ENCODE measurements at places on chromosomes 12 and 14.
A peak's percentile ranks its signal among the peaks of the same experiment; 100 is the strongest.

DNA sequence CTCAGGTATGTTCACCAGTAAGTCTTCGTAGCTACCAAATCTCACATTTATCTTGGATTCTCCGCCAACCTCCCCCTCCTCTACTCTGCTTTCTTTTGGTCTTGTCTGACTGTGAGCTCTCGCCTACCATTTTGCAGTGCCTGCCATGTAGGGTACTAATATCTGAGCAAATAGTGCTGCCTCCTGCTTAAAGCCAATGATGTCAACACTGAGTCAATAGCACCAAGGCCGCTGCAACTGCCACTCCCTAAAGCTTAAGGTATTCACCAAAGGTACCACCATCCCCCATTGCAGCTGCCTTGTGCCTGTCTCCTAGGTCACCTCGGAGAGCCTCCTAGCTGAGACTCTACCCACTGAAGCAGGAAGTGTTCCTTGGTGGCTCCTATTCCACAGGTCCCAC, 114.8 kb upstream of the FUT8 start:
- DNase-seq = no peak

GRCh38 chr14:61033054-61033453, 52.0 kb downstream of the SLC38A6 start:
- no peak for DNase-seq

DNA sequence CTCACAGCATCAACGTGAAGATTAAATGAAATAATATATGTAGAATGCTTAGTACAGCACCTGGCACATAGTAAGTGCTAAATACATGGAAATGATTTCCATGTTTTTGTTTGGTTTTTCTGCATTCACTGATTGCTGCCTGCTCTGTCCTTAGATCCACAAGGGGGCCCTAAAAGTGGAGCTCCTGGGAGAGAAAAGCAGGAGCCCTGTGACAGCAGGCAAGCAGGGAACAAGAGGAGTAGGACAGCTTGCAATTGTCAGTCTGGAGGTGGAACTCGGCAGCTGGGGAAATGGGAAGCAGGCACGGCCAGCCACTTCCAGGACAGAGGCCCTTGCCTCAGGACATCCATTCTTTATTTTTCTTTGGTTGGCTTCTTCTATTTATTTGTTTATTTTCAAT, 292.9 kb downstream of the BMP4 start:
- DNase-seq = peak; percentile 13

- no peak for DNase-seq
Observed at GRCh38 chr12:27523305-27523641, 733 bp upstream of the PPFIBP1 start.

DNA sequence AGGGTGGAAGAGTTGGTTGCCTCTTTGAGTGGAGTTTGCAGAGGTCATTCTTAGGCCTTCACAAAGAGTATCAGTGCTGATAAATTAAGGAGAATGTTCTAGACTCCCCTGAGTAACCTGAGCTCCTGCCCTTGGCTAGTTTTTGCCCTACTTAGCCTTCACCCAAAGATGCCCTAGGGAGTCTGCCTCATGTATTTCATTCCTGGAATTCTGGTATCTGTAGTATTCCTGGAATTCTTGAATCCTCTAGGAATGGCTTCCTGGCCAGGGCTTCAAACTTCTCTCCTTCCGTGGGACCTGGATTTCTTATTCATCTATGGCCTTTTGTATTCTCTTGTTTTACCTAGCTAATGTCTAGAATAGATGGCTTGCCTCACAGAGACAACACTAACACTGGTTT, 701.1 kb downstream of the NOVA1 start:
- DNase-seq = no peak

GRCh38 chr12:115013236-115013981, 329.4 kb upstream of the TBX3 start:
- DNase-seq = peak; percentile 75

GRCh38 chr14:32941668-32942065, 3.0 kb downstream of the NPAS3 start:
- no peak for DNase-seq

DNA sequence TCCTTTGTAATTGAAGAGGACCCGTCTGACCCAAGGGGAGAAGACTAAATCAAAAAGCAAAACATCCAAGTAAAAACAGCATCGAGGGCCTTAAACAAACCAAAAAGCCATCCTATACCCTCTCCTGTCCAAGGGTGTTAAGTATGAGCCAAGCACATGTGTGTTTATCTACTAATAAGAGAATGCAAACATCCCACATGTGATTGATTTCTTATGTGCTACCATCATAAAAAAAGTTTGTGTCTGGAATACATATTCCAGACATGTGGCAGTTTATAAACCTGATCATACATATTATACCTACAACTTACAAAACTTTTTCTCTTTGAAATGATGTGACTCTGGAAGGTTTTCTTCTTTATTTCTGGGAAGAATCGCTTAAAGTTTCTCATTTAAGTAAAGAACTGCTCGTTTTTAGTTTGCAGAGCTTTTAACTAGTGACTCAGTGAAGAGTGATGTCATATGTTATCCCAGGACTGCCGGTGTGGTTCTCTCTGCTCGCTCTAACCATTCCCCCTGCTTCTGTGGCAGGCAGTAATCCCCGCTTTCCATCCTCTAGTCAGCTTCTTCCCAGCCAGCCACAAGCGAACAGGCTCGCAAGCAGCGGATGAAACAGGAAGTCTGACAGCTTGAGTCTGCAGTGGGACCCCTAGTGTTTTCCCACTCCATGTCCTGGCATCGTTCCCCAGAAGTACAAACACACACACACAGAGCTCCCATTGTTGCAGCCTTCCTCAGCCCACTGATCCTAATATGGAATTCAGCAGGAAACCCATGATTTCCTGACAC, 431 bp upstream of the RHOJ start:
- peak; percentile 75 for DNase-seq

- no peak for DNase-seq
Observed at GRCh38 chr12:14777271-14777670, 26.0 kb downstream of the WBP11 start.

DNA sequence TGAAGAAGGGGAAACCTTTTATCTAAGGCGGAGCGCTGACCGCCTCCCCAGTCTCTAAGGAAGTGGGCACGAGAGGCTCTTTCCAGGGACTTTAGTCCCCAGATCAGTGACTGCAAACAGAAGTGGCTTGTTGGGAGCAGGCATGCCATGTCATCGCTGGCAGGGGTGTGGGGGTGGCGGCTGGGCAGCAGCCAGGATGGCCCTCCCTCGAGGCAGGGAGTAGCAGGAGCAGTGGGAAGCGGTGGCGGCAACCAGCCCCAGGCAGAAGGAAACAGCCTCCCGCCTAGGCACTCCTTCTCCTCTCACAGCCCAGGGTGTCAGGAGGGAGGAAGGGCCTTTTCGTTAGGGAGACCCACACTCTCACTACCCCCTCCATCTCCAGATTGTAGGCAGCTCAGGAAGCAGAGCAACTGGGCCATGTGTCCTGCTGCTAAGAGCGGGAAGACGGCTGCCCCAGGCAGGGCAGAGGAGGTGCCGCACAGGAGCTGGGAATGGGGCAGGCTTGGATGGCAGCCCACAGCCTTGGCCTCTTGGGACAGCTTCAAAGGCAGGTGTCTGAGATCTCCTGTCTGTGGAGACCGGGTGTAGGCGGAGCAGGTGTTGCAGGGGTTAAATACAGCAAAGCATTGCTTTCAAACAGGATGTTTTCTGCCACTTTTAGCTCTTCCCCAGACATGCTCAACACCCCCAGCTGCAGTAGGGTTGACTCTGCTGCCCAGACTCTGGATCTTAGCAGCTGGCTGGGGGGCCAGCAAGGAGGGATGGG, 21.8 kb downstream of the VDR start:
- no peak for DNase-seq

DNA sequence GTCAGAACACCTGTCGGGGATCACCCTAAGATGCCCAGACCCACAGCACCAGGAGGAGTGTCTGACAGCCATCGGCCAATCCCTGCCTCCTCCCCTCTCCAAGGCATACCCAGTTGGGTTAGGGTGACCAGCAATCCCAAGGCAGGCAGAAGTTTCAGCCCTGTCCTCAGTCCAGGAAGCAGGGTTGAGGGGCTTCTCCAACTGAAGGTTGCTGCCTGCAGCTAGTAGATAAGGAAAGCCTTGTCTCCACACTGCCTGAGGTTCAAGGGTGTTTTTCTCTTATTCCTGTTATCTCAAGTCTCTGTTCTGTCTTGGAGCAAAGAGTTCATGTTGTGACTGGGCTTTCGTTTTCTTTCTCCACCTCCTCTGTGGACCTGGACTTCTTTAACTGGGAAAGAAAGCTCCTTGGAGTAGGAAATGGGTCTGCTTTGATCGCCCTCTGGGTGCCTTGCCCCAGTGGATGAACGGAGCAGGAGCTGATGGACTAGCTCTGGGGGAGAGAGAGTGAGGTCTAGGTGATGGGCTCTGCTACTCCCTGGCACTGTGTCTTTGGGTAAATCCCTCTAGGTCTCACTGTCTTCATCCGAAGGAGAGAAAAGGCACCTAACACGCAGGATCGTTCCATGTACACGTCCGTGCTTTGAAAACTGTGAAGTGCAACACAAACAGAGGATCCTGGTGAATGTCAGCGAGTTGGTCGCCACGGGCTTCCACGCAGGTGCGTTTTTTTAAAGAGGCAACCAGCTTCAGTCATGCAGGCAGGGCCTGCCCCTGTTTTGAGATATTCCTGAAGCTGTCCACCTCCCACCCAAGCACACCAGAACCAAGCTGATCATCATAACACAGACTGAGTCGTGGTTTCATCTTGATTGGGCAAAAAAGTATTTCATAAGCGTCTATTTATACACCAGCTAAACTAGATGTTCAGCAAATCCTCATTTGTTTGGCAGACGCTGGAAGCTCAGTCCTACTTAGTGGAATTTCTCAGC, 52.5 kb upstream of the FOXN3 start:
- DNase-seq = no peak

GRCh38 chr12:49662998-49663843, 39.9 kb downstream of the PRPF40B start:
- DNase-seq = no peak

DNA sequence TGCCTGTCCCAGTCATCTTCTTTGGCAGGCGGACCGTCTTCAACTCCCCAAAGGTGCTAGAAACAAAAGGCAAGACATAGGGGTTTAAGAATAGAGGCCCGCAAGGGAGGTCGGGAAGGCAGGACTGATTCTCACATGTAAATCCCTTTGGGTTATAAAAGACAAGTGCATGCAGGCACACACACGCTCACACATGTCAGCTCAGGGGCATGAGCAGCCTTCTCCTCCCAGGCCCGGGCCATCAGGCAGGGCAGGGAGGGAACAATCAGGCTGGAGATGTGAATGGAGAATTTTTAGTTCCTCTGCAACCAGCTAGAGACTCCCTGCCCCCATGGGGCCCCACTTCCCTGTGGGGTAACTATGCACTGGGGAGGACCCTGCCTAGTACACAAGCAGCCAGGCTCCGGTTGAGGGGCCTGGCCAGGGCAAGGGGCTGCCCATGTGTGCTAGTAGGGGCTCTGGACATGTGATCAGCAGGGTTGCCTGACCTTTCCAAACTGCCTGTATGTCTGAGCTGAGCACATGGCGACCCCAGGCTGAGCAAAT, 107.2 kb downstream of the RBM19 start:
- DNase-seq = no peak

- no peak for DNase-seq
Observed at GRCh38 chr14:71595441-71595840, 336.8 kb upstream of the RGS6 start.

- DNase-seq = no peak
Observed at GRCh38 chr14:95519699-95520098, 3.2 kb upstream of the SYNE3 start.

Measured in spinal cord (tissue), 10 donors.